ENCODE measurements at places on chromosomes 5 and 9.

- no peak overlapping the region for H3K27ac ChIP-seq
- peaks cover 3% of the 10 kb centered on the region for H3K4me1 ChIP-seq
- H3K4me3 ChIP-seq, result no peak overlapping the region
- H3K27me3 ChIP-seq, result peaks cover 24% of the 10 kb centered on the region
These were observed 298.5 kb downstream of the MAST4 start for GRCh38 chr5:66894480-66895240.

DNA sequence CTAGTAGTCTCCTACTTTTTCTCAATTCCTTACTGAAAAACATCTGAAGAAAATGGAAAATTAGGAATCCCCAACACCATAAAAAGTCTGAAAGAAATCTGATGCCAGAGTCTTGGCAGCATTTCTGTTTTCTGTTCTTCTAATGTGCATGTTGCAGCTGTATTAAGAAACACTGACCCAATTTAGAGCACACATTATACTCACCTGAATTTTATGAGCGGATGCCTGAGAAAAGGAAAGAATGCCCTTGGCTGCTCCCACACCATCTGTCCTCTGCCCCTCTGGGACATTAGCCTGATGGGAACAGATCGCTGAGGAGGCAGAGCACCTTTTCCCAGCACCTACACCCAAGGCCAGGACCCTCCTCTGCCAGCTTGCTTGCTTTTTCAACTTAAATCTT is 14.1 kb upstream of the ANP32B start:
- H3K4me3 ChIP-seq, result no peak overlapping the region
- peaks cover 67% of the 10 kb centered on the region for H3K27me3 ChIP-seq
- H3K4me1 ChIP-seq, result peaks cover 2% of the 10 kb centered on the region
- no peaks in the 10 kb centered on the region for H3K36me3 ChIP-seq

- no peak overlapping the region for H3K4me3 ChIP-seq
- H3K4me1 ChIP-seq, result peaks cover 4% of the 10 kb centered on the region
- no peaks in the 10 kb centered on the region for H3K36me3 ChIP-seq
- DNase-seq, result no peak
These were observed 203.1 kb upstream of the PPP1R2B start for GRCh38 chr5:156647034-156647451.

DNA sequence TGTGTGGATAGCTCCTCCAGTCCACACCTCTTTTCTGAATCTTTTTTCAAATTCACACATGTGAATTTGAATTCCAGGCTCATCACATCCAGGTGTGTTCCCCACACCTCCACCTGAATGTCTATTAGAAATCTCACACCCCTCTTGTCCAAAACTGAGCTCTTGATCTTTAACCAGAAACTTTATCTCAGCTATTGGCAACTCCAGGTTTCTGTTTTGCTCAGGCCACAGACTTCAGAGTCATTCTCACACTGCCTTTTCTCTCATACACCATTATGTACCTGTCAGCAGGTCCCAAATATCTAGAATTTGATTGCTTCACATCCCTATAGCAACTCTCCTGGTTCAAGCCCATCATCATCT is 11.6 kb downstream of the NIPSNAP3B start:
- H3K36me3 ChIP-seq, result peaks cover 15% of the 10 kb centered on the region
- peaks cover 10% of the 10 kb centered on the region for H3K4me1 ChIP-seq
- DNase-seq, result no peak
- H3K4me3 ChIP-seq, result no peak overlapping the region
- H3K27ac ChIP-seq, result no peak overlapping the region
- H3K27me3 ChIP-seq, result no peaks in the 10 kb centered on the region

GRCh38 chr5:77431286-77431685 is 60.8 kb downstream of the WDR41 start:
- peaks cover 35% of the 10 kb centered on the region for H3K4me1 ChIP-seq
- peaks cover 44% of the 10 kb centered on the region for H3K36me3 ChIP-seq
- no peaks in the 10 kb centered on the region for H3K27me3 ChIP-seq
- H3K27ac ChIP-seq, result no peak overlapping the region
- DNase-seq, result no peak

GRCh38 chr5:170173647-170174046 is 59.1 kb upstream of the C5orf58 start:
- no peak for DNase-seq
- H3K4me3 ChIP-seq, result no peak overlapping the region
- peaks cover 6% of the 10 kb centered on the region for H3K4me1 ChIP-seq
- H3K36me3 ChIP-seq, result no peaks in the 10 kb centered on the region

DNA sequence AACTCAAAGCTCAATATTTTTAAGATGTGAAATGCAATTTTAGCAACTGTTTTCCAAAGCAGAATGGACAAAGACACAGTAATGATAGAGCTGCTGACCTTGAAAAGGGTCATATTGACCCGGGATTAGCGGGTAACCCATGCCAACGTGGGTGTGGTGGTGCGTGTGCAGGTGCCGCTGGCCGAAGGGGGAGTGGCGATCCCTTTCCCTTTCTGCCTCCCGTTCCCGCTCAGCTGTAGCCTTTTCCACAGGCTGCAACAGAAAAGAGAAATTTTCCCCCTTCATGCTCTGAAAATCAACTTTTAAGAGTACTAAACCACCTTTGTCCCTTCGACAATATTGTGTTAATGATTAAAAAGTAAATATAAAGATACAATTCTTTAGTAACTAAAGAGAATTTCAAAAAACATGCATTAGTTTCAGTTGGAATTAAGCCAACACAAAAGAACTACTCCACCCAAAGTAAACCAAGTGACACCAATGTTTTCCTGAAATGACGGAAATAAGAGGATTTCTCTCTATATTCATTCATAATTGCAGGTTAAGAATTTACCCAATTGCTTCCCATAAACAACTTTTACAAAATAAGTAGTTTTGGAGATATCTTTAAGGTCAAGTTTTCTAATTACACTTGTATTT is 105.2 kb downstream of the ZNF608 start:
- peaks cover 28% of the 10 kb centered on the region for H3K4me1 ChIP-seq
- peaks cover 66% of the 10 kb centered on the region for H3K36me3 ChIP-seq
- no peak for DNase-seq
- no peaks in the 10 kb centered on the region for H3K27me3 ChIP-seq
- H3K4me3 ChIP-seq, result no peak overlapping the region

Data from osteocyte (in vitro differentiated cells).